ENCODE measurements at places on chromosomes 7 and 10.

DNA sequence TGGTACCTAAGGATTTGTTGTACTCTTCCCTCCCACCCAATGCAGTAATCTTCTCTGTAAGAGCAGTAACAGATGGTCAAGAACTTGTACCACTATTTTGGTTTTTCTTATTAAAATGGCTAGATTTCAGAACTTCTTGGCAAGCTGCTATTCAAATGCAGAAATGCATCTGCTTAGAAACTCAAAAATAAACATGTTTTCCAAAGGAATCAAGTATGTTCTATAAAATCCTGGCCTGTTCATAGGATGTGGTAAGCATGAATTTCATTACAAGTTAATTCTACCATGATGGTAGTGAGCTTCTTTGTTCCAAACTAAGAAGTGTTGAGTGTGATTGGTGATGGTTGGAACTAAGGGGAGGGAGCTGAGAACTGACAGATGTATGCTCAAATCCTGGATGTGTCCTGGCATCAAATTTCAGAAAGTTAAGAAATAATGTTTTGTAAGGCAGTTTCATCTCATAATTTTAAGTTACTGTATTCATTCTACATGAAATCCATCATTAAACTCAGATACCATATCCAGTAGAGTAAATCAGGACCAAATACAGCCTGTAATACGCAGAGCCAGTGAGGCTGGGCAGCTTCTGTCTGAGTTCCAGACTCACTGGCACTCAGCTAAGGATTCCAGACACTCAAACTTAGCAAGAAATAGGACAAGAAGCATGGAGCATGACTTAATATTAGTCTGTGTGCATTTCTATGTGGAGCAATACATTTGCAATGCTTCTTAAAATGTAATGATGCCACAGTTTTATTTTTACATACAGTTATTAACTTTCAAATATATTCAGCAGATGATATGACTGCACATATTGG is 119.6 kb downstream of the TES start:
- DNase-seq: no peak

DNA sequence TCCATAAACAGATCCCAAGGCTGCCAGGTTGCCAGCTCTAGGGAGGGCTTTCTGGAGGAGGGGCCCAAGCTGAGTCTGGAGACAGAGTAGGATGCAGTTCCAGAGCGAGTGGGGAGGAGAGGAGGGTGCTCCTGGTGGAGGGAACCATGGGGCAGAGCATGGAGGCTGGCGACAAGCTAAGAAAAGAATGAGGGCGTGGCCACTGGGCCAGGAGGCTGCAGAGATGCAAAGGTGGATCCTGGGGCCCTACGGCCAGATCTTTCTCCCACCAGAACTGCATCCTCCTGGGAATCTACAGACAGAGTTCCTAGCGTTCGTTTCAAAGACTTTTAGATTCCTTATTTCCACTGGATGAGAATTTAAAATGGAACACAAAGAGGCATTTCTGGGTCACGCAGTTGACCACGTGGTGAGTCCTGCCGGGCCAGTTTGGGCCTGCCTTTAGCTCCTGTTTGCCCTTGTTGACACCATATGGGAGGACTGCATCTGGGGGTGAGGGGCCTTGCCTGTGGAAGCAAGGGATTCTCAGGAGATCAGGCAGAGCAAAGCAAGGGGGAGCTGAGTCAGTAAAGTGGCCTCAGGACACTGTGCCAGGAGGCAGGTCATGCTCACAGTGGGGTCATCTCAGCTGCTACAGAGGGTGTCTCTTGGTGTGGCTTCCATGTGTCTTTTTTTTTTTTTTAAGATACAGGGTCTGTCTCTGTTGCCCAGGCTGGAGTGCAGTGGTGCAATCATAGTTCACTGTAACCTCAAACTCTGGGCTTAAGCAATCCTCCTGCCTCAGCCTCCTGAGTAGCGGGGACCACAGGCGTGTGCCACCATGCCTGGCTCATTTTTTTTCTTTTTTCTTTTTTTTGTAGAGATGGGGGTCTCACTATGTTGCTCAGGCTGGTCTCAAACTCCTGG is 137.8 kb downstream of the SH3PXD2A start:
- no peak for DNase-seq

- no peak for DNase-seq
Measured at GRCh38 chr7:17472939-17473338, 174.5 kb downstream of the AHR start.

DNA sequence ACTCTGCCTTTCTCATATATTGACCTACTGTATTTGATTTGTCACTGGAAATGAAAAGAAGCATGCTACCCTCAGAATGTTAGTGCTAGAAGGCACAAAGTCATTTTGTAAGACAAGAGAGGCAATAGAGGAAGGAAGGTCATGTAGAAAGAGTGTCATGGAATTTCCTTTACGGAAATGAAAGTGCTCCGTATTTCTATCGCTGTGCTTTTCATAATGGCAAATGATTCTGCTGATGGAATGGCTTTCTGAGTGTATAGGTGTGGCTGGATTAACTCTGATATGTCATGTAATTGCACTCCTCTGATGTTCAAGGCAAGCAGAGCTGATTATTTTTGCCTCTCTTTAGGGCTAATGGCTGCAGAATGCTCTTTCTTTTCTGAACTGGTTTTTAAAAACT is 15.5 kb upstream of the STEAP4 start:
- no peak for DNase-seq

GRCh38 chr10:114974625-114975024 is 36.6 kb downstream of the TRUB1 start:
- no peak for DNase-seq

- DNase-seq: peak; percentile 1
Measured at GRCh38 chr7:26369593-26369992, 77.9 kb downstream of the SNX10 start.

GRCh38 chr10:118723466-118723865 is 31.3 kb downstream of the CACUL1 start:
- DNase-seq: no peak

GRCh38 chr10:7306147-7306546 is 104.7 kb downstream of the SFMBT2 start:
- no peak for DNase-seq

GRCh38 chr10:118918587-118918986 is 110.9 kb upstream of the NANOS1 start:
- DNase-seq: no peak

DNA sequence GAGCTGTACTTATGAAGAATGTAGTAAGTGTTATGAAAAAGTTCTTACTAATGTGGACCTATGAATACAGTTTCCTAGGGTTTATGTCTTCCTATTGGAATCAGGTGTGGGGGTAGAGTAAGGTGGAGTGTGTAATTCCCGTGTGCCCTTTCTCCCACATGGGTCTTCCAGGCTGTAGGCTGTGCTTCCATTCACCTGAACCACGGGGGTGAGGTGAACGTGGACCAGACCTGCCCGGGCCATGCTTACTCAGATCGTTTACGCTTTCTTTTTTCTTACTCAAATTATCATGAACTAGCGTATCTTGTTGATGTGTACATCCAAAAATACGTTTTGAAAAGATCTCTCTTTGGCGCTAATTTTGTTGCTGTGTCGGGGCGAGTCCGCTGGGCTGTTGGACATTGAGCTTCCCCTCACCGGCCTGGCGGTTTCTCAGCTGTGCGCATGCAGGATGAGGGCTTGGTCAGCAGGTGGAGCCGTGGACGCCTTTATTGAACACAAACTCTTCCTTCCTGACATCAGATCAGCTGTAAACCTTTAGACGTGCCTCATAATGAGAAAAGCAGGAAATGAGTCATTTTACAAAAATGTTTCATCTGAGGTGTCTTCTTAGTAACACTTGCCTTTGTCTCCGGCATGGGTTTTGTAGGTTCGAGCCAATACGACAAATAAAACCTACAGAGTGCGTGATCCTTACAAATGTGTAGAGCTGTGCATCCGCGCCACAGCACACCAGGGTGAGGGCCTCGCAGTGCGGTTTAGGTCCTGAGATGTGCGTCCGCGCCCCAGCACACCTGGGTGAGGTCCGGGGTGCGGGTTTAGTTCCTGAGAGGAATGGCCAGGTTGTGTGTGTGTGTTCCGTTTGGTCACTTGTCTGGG is 53.8 kb downstream of the WDR37 start:
- DNase-seq: peak; percentile 4

DNA sequence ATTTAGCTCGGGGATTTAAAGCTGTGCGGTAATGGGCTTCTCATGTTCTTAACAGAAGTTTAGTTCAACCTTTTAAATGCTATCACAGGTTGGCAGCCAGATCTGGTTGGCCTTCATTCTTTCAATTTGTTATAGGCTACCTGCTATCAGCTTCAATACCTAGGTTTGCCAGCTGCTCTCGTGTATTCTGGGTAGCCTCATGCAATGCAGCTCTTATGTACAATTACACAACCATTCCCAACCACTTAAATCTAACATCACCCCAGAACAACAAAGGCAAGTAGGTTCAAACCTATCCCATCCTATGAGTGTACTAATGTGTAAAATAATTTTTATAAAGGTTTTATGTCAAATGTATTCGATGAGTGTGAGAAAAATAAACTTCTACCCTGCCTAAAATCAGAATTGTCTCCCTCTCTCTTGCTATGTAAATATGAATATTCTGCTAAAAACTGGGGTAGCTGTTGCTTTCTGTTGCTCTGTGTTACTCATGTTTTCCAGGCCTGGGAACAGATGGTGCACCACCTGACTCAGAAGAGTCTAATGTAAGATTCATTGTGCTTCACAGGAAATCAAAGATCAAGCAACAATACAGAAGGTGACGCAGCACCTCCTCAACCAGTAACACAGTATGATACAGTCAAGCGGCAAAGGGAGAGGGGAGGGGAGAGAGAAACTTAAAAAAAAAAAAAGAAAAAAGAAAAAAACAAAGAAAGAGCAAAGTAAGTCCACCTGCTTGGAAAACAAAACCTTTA is 188.6 kb downstream of the ETV1 start:
- peak; percentile 72 for DNase-seq

DNA sequence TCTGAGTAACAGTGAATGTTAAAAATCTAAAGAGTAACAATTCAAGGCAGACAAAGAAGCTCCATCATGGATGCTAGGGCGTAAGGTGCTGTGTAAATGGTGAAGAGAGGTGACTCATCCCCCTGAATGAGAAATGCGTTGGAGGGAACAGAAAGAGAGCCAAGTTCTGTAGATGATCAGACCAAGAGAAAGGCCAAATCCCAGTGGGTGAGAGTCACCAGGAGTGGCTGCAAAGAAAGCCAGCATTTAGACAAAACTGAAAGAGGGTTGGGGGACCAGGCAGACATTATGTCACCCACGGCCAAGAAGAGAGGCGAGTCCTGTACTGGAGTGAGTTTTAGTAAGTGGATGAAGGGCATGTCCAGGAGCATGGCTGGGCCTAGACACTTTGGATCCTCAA is 153.1 kb downstream of the TRIL start:
- peak; percentile 39 for DNase-seq

DNA sequence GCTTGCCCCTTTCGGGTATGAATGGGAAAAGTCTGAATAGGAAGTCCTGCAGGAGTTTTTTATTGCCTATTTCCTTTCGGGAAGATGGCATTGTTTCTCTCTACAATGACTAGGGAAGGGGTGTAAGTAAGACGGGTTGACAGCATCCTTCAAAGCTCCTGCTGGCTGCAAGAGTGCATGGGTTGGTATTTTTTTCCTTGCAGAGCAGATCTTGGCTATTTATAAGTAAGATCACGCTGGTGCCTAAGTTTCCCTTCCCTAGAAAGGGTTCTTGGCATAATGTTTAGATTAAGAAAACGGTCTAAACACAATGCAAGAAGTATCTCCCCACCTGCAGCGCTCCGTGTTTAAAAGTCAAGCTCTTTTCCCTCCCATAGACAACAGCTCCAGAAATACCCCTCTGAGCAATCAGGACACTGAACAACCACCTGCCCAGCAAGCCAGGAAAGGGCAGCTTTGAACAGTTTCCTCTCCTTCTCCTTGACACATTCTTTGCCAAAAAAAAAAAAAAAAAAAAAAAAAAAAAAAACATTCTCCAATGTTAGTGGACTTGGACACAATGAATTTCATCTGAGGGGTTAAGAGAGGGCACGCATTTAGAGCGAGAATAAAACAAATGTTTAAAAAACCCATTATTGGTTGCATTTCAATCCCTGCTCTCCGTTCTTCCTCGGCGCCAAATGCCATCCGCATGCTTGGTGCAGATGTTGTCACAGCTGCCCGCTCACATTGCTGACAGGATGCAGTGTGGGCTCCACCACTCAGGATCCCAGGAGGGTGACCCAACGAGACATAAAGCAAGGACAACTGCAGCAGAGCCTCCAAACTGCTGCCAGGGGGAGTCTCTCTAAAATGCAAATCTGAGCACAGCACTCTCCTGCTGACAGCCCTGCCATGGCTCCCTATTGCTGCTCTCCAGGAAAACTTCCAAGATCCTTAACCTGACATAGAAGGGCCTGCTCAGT is 427.4 kb upstream of the MGMT start:
- DNase-seq: no peak

- DNase-seq: no peak
Measured at GRCh38 chr10:97320480-97321031, 1.5 kb downstream of the FRAT1 start.

DNA sequence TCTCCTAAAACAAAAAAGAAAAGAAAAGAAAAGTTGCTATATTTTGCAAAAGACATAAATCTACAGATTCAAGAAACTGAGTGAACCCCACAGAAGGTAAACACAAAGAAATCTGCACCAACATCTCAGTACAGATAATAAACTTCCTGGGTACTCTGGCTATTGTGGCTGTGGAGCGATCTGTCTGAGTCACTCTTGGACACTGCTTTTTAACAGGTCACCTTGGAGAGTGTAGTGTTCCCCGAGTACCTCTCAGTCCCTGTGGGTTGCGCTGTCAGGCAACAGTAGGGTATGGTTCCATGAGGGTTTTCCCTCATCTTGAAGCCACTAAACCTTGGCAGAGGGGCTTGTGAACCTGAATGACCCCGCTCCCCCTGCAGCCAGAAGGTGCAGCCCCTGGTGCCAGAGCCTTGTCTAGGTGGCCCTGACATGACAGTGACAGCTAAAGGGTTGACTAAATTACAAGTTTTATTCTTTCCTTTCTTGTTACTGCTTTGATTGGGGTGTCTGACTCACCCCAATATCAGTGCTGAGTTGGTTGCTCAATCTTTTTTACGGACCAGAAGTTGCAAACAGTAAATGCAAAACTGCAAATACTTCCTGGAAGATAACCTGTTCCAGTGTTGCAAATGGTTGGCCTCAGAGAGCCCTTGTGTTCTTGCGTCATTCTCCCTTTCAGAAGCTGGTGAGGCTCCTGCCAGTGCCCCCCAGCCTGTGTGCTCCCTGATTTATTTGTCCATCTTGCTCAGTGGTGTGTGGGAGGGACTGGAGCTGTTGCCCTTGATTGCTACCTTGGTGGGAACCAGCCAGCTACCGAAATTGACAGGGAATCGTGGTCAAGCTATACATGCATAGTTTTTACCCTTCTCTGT is 30.6 kb downstream of the POR start:
- DNase-seq: no peak

GRCh38 chr10:73881221-73881919 is 7.0 kb upstream of the CAMK2G start:
- DNase-seq: no peak
